ENCODE measurements at places on chromosomes 12 and 14. TPM values are rescaled to one million over a fixed set of nuclear protein-coding genes. Genes with fewer than 3 reads are reported as not detected.

- peak; percentile 78 for DNase-seq
Observed at GRCh38 chr12:106245767-106246166, 2.1 kb downstream of the CKAP4 start.

DNA sequence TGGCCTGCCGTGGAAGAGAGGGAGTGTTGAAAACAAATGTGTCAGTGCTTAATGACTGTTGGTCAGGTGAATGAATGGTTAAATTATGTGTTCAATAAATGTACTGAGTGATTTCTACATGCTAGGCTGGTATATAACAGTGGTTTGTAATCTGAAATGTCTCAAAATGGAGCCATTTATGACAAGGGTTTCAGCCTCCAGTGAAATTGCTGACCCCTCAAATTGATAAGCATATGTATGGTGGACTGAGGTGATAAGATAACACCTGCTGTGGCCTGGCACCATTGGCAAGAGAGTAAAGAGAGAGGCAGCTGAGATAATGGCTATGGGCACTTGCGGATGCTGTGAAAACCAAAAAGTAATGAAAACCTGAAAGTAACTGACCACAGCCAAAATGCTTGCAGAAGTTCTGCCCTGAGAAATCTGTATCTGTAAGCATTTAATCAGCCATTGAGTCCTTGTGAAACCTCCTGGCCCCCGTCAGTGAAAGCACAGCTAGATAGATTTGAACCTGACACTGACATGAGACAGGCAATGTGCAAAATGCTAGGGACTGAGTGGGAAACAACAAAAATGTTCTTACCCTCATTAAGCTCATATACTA, 1.4 kb upstream of the BCAT1 start:
- no peak for DNase-seq

The DPF3 gene
- total RNA-seq: 6.5 TPM

GRCh38 chr12:116861320-116861719, 19.9 kb downstream of the HRK start:
- DNase-seq: peak; percentile 76

DNA sequence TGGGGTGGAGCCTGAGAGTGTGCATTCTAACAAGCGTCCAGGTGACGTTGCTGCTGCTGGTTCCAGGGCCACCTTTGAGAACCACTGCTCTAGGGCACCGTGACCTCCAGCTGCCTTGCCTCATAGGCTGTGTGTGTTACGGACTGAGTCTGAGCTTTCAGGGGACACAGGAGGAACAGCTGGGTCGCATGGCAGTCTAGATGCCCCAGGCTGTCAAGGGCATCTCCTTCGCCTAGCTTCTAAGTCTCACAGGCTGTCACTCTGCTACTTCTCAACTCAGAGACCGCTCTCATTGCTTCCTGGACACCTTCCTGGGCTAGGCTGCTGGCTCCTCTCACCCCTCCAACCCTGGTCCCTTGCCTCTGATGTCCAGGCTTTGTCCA, 965 bp downstream of the KRT73 start:
- DNase-seq: no peak

- peak; percentile 74 for DNase-seq
Observed at GRCh38 chr12:42862055-42862454, 272.5 kb upstream of the PRICKLE1 start.

DNA sequence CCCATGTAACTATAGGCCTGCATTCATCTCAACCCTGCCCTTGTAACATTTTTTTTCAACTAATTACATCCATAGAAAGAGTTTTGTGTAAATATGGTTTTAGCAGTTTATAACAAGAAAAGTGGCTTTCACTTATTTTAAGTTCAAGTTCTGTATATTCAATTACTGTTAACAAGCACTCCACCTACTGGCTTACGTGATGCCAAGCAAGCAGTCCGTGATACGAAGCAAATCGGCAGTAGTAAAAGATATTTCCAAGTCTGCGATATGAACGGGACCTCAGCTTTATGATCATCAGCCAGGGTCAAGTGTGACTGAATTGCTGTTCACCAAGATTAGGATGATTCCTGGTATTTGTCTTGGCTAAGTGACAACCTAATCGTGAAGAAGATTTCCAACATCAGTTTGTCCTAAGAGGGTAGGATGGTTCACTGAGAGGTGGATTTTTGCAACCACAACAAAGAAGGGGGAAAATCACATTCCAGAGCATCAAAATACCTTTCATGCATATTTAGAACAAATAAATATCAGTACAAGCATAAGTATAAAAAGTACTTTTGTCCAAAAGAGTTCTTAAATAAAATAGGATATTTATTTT, 456.2 kb downstream of the FOXG1 start:
- DNase-seq: peak; percentile 39

GRCh38 chr12:43835656-43836474, at the start of gene TMEM117:
Gene TMEM117, plus strand, starts transcription at chr12:43836081.
- DNase-seq: peak; percentile 67

The TMEM30B gene
- not detected for total RNA-seq

- no peak for DNase-seq
Observed at GRCh38 chr14:22561661-22562579, 27.1 kb downstream of the DAD1 start.

The ZDHHC17 gene
- 25.0 TPM for total RNA-seq

DNA sequence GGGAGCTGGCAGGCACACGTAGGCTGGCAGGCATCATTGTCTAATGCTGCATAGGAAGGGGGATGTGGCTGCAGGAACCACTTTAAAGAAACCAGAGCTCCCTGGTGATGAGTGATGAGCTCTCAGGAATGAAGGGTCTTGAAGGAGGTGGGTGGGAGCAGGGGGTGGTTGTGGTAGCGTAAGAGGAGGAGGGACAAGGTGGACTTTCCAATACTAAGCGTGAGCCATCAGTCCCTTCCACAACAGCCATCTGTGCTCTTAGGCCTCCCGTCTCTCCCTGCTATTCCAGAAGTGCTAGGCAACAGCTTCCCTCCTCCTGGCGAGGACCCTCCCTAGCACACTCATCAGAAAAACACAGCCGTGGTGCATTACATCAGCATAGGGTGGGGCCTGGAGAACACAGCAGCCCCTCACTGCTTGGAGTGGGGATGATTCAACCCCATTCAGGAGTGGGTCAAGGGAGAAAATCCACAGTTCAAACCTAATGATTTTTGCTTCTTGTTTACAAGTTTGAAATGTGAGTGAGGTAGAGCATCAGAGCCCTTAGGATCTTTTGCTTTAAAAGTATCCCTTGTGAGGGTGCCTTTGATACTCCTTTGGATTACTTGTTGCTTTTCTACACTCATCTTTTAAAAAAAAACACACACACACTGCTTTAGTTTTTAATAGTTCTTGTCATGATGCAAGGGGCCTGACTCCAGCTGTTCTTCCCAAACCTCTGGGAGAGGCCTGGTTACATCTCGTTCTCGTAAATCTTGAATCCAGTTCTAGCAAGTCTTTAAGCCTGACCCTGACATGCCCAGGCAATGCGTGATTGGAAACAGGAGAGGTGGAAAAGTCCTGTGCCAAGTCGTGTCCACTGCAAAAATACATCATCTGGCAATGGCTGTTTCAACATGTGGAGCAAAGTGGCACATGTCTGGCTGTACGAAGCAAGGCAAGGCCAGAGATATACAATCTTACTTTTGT, 356.4 kb upstream of the DDHD1 start:
- DNase-seq: no peak

The PPP1R13B gene
- 1.6 TPM for total RNA-seq

DNA sequence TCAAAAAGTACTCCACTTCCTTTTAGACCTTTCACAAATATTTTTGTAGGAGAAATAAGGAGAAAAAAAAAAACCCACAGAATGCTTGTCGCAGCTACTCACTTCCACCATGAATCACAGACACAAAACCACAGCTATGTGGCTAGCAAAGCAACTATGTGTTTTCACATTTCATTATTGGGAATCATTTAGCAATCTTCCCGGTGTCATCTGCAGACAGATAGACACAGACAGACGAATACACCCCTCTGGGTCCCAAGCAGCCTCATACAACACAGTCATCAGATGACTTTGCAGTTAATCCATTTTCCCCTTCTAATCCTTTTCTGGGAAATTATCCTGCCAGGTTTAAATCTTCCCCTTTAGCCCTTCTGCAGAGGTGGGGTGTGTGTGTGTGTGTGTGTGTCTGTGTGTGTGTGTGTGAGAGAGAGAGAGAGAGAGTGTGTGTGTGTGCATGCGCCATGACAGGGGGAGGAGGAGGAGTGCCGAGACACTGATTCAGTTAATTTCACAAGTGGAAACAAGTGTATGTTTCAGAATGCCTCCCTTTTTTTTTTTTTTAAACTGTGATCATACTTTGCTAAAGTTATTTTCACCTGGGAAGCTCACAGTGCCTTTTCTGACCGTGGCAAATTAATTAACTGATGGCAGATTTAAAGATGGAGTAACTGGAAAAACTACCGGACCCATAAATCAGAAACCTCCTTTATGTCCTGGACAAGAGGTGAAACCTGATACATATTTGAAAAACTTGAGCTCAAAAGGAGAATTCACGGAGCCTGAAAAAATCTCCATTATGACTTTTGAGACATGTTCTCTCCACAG, 39.9 kb downstream of the LTBP2 start:
- DNase-seq: peak; percentile 99

DNA sequence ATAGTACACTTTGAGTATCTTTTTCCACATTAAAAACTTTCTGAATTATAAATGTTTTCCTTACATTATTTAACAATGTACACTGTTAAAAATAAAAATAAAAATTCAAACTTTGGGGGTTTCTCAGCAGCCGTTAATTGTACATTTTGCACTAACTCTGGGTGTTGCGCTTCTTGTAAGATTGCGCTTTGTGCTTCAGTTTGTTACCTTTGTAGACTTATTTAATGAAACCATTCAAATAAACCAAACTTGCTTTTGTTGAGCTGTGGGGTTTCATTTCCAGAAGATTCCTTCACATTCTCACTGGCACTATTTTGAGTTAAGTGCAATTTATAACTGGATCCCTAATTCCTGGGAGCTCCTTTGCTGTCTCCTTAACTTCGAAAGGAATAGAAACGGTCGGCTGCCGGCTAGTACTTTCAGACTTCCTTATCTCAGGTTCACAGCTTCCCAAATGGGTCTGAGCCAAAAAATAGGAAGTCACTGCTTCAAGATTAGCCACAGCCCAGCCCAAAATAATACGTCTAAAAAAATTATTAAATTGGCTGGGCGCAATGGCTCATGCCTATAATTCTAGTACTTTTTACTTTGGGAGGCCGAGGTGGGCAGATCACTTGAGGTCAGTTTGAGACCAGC, 38.2 kb downstream of the RAD52 start:
- DNase-seq: no peak

The HSPB8 gene
- total RNA-seq: 2.9 TPM

The TBC1D30 gene
- total RNA-seq: 0.20 TPM

GRCh38 chr14:74804219-74804825, 41.2 kb downstream of the YLPM1 start:
- DNase-seq: peak; percentile 55

- DNase-seq: peak; percentile 70
Observed at GRCh38 chr14:31934767-31935266, 142.3 kb upstream of the ARHGAP5 start.

DNA sequence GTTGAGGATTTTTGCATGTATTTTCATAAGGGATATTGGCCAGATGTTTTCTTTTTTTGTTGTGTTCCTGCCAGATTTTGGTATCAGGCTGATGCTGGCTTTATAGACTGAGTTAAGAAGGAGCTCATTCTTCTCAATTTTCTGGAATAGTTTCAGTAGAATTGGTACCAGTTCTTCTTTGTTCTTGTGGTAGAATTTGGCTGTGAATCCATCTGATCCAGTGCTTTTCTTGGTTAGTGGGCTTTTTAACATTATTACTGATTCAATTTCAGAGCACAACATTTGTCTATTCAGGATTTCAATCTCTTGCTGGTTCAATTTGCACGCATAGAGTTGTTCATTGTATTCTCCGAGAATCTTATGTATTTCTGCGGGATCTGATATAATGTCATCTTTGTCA, 136.5 kb upstream of the FOXG1 start:
- DNase-seq: no peak

GRCh38 chr14:68661226-68662225, 131.3 kb downstream of the ZFP36L1 start:
- no peak for DNase-seq

Data from RPMI7951 (cell line).